Forelimb muscle (tissue), 1 donor: ENCODE measurements at places on chromosomes 6 and 20. TPM values are rescaled to one million over a fixed set of nuclear protein-coding genes. Genes with fewer than 3 reads are reported as not detected.

- no peak for DNase-seq
These were observed 161.2 kb downstream of the KLHL32 start for GRCh38 chr6:97085772-97086171.

GRCh38 chr6:5567890-5568289 is 306.6 kb downstream of the FARS2 start:
- no peak for DNase-seq

- DNase-seq = no peak
These were observed 49.6 kb upstream of the SLC22A1 start for GRCh38 chr6:160071805-160072690.

DNA sequence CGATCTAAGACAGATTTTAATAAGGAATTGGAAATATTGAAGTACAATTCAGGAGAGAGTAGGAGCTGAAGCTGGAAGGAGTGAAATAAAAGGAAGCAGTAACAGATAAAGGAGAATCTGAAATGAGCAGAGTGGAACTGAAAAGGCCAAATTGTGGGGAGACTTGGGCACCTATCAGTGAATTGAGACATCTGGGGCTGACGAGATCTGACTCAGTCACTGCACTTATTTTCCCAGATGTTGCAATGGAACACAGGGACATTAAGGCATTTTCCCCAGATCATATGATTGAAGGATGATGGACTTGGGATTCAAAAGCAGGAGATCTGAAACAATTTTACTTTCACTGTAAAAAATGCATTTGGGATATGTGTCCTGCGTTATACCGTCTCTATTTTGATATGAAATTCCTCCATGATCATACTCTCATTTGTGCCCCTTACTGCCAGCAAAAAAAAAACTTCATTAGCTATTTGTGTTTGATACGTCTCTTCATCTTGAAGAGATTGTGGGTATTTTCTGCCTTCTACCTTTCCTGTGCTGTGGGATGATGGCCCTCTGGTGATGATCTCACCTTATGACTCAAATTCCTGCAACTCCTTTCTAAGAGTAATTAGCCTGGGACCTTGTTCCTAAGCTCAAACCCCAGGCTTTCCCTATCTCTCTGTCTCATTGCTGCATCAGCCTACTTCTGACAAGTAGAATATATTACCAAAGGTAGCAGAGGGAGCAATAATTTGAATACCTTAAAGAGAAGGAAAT is 278.5 kb upstream of the MAN1A1 start:
- DNase-seq = no peak

GRCh38 chr6:159992366-159992765 is 23.5 kb downstream of the IGF2R start:
- DNase-seq = no peak

- DNase-seq = no peak
These were observed 54.4 kb upstream of the BHLHE23 start for GRCh38 chr20:63061051-63061770.

DNA sequence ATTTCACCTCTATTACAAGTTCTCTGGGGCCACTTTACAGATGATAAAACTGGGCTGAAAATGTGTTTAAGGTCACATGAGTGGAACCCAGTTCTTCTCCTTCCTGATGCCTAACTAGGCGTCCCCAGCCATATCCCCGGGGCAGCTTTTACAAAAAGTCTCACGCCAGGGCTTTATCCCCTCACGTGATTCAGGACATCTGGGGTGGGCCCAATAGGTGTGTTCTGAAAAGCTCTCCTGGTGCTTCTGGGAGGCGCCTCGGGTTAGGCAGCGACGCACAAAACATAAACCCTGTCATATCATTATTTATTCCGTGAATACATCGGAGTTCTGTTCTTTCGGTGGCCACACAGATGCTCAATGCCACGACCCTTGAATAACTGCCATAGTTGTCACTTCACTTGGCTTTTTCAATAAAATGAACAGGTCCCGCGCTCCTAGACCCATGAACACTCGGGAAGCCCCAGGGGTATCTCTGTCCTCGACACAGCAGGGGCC is 32.1 kb downstream of the SF3B5 start:
- no peak for DNase-seq

DNA sequence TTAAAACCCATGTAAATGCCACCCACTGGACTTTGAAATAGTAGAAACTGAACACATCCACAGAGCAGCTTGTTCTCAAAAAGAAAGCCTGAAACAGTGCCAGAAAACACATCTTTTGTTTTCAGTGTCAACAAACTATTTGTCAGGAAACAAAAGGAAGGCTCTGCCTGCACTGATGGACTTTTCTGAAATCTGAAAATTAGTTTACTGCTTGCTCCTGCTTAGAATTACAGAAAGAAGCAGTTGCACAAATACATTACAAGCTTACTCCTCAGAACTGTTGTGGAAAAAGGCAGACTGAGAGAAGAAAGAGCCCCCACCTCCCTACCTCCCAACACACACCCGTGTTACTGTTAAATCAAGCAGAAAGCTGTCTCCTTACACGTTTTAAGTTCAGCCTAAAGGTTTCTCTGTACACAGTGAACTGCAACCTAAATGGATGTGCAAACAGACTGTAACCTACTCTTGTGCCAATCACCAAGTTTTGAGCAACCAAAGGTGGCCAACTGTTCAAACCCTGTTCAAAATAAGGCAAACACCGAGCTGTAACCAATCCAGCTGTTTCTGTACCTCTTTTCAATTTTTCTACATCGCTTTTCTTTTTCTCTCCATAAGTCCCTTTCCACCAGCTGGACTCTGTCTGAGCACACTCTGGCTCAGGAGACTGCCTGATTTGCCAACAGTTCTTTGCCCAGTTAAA is 43.7 kb downstream of the FRK start:
- DNase-seq = no peak

DNA sequence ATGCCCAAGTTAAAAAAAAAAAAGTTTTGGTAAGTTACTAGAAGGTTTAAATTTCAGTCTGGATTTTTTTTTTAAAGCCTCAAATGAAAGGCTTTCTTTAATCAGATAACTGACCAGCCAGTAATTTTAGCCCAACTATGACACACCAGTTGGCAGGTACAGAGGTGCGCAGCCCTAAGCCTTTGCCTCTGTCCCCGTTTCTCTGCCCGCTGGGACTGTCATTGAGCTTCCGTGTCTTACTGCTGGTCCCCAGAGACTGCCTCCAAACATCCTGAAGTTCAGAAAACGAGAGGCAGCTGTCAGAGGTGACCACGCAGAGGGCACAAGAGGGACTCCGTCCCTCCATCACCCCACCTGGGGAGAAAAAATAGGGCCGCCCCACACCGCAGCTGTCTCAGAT is 118.2 kb downstream of the RPS12 start:
- DNase-seq = no peak

GRCh38 chr6:160788806-160789205 is 86.8 kb downstream of the PLG start:
- DNase-seq = no peak

PLCB1 gene
- 8.5 TPM for polyA plus RNA-seq

EDN3 gene
- 24.8 TPM for polyA plus RNA-seq

FOXQ1 gene
- polyA plus RNA-seq = not detected

NRN1 gene
- 28.1 TPM for polyA plus RNA-seq

HLA-B gene
- polyA plus RNA-seq = 104 TPM
